Hepatocyte (in vitro differentiated cells): ENCODE measurements at places on chromosomes 11 and 22.

- DNase-seq, result no peak
These were observed 1.2 kb downstream of the RAG2 start for GRCh38 chr11:36596880-36597279.

DNA sequence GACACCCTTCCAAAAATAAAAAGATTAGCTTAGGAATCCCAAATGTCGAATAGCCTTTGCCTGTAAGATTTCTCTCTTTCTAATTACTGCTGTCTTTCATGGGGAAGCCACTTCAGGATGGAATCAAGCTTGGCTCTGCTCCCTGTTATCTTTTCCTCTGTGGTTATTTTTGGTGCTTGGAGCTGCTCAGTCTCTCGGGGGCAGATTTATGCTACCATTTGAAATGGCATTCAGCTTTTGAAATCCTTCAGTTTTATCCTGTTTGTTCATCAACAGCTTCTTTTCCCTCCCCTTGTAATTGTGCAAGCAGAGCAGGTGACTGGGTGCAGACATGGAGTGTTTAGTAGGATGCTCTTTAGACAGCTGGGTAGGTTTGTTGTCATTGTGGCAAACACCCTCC, 111.0 kb downstream of the DBX1 start:
- no peak for DNase-seq

DNA sequence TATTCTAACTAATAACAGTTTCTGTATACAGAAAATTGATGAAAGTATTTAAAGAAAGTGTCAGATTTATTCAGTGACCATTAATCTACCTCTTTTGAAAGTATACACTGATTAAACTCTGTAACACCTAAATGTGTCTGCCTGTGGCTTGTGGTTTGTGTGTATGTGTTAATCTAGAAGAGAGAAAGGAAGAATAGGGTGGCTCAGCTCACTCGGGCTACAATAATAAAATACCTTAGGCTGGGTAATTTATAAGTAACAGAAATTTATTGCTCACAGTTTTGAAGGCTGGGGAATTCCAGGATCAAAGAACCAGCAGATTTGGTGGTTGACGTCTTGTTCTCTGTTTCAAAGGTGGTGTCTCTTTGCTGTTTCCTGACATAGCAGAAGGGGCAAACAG, 13.6 kb upstream of the OR5AS1 start:
- DNase-seq, result no peak

DNA sequence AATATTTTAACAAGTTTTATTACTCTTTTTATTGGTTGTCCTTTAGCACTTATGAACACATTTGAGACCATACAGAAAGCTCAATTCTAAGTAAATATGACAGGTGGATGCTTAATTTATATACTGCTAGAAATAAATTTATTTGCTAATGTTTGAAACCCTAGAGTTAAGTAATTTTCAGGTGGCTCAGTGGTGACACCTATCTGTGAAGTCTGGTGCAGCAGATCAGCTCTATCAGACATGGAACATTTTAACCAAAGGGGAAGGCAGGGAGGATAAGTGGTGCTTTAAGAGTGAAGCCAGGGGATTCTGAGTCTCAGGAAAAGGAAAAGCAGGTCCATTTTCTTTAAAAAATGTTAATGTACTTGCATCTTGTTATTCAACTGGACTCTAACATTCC, 175.8 kb downstream of the DSCAML1 start:
- no peak for DNase-seq

DNA sequence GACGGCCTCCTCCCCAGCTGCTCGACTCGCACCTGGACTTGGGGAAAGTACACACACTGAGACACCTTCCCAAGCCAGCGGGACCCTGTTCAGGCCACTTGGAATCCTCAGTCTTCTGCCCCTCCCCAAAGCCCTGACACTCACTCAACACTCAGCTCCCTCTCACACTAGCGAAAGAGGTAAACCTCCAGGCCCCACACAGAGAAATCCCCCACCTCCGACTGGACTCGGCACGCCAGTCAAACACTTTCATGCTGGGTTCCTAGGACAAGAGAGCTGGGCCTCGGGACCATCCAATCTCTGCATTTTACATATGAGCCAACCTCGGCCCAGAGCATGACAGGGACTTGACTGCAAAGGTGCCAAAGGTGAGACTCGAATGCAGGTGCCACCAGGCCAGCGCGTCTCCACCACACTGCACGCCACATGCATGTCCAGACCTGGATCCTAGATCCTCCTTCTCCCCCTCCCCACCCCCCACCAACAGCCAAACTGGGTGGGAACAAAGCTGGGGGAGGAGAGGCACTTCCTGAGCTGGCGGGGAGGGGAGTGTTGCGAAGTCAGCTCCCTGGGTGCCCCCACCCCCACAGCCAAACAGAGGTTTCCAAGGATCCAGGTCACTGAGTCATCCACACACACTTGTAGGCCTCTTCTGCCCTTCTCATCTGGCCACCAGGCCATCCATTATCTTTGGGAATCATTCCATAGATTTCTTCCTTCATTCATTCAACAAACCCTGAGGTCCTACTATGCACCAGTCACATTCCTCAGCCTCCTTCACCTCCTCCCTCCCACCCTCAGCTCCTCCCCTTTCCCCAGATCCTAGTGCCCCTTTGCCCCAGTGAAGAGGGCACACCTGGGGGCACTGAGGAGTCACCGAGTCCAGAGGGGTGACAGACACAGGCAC, 10.7 kb upstream of the CD5 start:
- no peak for DNase-seq
